GM20000 (cell line): ENCODE measurements at places on chromosomes 4 and X.

GRCh38 chrX:18065956-18066355 lies 154.7 kb downstream of the BEND2 start:
- DNase-seq: no peak

DNA sequence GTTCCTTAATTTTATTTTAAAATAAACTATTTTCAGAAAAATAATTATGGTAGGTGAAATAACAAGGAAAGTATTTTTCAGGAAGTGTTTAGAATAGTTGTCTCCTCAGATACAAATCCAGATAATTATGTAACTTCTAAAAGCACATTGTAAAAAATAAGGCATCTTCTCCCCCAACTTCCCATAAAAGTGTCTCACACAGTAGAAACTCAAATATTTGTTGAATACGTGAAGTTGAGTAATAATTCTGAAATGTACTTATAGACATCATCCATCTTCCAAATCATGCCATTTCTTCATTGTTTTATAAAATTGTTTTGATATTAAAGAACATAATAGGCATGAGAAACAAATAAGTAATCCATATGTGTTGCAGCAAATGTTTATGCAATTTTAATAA lies 18.0 kb downstream of the SHISA3 start:
- DNase-seq: no peak

DNA sequence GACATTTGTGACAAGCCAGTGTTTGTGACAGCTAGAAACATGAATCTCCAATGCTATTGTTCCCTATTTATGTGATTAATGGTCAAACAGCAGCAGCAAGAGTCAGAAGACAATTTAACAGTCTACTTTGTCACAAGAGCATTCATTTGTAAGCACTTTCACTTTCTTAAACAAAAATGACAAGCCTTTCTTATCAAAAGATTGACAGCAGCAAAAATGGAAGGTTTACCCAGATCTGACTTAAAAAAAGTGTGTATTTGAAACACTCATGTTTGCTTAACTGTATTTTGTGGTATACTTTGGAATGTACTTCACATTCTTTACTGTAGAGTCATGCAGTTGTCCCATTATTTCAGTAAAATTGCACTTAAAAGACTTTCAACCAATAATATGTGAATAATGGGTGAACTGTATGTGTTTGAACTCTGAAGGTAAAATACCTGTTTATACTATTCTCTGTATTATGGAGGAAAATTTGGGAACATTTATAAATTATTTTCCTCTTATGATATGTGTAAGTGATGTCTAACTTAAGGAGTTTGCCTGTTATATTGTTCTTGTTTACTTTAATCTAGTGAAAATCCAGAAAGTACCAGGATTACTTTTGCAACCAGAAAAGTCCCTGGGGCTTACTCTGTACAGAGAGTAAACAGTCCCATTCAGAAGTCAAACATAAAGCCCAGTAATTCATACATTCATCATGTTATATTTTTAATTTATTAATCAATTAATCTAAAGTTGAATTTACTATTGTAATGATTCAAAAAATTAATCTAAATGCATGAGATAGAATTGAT lies 314.9 kb upstream of the TRAM1L1 start:
- no peak for DNase-seq

GRCh38 chrX:24245202-24245601 lies 68.7 kb downstream of the SUPT20HL2 start:
- no peak for DNase-seq

- DNase-seq: no peak
Observed at GRCh38 chr4:73193659-73194058, 64.9 kb downstream of the ANKRD17 start.
